Daoy (cell line): ENCODE measurements at places on chromosomes 1 and 21. TPM values are rescaled to one million over a fixed set of nuclear protein-coding genes. Genes with fewer than 3 reads are reported as not detected.

GRCh38 chr1:181180407-181181031 is 92.0 kb downstream of the IER5 start:
- no peak for DNase-seq

GRCh38 chr1:12124693-12125421 is 41.9 kb upstream of the TNFRSF1B start:
- DNase-seq, result peak; percentile 69

GRCh38 chr1:80163686-80164085 is 1157.2 kb upstream of the ADGRL4 start:
- no peak for DNase-seq

Gene LRRN2
- 0.36 and 0.69 TPM in 2 replicates for total RNA-seq

DNA sequence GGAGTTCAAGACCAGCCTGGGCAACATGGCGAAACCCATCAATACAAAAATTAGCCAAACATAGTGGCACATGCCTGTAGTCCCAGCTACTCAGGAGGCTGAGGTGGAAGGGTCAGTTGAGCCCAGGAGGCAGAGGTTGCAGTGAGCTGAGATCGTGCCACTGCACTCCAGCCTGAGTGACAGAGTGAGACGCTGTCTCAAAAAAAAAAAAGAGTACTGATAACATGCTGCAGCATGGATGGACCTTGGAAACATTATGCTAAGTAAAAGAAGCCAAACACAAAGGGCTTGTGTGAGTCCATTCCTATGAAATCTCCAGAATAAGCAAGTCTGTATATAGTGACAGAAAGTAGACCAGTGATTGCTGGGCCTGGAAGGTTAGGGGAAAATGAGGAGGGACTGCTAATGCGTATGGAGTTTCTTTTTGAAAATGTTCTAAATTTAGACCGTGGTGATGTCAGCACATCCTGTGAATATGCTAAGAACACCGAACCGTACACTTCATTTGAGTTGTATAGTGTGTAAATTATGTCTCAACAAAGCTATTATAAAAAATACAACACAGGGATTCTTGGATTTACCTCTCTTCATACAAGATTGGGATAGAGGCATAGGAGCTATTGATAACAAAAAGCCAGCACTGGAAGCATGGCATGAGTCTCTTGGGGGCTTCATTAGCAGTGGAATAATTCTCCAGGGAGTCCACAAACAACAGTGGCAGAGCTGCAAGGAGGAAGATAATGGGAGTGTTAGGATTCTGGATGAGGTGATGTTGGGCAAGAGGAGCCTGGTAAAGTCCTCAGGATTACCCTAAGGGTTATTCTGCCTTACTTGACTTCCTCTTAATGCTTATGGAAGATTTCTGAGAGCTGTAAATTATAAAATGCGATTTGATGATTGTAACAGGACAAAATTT is 73.5 kb downstream of the TTC3 start:
- DNase-seq, result no peak

DNA sequence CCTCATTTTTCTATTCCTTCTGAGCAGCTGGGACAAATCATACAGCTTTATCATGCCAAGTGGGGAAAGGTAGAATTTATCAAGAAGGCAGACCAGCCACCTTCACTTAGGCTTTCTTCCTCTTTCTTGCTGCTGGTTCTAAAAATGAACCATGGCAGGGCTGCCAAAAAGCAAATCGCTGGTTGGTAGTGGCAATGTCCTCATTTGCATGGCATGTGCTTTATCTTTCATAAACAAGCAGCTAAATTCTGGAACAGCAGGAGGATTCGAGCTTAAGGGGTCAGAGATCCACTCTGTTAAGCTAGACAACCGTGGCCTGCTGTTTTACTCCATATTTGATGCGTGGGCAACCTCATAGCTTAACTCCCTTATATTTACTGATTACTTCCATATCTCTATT is 91.3 kb downstream of the RPE65 start:
- DNase-seq, result no peak

- no peak for DNase-seq
Measured at GRCh38 chr1:147851149-147851548, 51.4 kb upstream of the GJA8 start.

DNA sequence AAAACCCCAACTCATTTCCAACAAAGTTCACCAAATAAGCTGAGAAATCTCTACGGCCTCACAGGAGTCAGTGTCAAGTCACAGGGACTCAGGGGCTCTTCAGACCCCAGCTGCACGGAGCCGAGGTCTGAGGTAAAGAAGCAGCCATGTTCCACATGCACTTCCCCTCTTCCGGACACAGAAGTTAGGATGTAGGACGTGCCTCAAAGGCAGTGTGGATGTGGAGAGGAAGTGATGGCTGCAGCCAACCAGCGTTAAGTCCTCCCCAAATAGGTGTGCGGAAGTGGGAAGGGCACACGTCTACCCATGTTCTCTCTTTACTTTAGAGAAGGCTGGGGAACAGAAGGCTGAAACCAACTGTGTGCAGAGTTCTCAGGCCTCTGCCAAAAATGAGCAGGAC is 14.6 kb upstream of the NCF2 start:
- no peak for DNase-seq

Gene FH
- total RNA-seq, result 103 and 104 TPM in 2 replicates

Gene TCP10L
- 2.9 TPM in 1 of 2 replicates, not detected in the other for total RNA-seq

DNA sequence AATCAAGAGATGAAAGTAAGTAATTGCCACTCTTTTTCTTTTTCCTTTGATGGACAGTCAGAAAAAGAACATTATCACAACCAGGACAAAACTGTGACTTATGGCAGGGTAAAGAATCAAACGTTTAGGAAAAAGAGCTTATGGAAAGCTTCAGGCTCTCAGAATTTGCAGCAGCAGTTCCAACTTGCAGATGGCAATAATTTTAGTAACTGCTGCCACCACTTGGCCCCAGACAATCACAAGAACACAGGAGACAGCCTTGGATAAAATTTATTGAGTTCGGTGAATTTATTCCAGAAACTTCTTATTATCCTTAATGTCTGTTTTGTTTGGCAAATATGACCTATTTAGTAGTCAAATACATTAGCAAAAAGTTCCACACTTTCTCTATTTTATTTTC is 804.4 kb downstream of the BRINP3 start:
- no peak for DNase-seq

GRCh38 chr1:54671985-54672608 is 30.5 kb downstream of the MROH7 start:
- DNase-seq, result peak; percentile 61

DNA sequence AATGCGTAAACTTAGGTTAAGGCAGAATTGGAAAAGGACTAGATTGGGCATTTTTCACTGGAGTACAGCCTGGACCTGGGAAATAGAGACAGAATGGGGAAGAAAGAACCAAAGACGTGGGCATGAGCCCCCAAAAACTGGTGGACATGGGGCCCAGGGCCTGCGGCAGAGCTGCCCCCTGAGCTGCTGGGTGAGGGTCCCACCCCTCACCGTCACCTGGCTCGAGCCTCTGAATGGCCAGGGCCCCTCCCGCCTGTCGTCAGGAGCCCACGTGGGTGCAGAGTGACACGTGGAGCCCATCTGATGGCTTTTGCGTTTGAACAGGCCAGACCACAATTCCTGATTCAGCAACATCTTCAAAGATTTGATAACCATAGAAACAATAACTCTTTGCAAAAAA is 360.9 kb upstream of the VAMP3 start:
- no peak for DNase-seq

Gene GJA8
- not detected in 2 replicates for total RNA-seq

Gene BATF3
- 3.1 and 12.4 TPM in 2 replicates for total RNA-seq

Gene OR2L8
- total RNA-seq, result not detected in 2 replicates

Gene FCGR3A
- not detected in 2 replicates for total RNA-seq

GRCh38 chr1:223299553-223299952 is 64.4 kb downstream of the SUSD4 start:
- no peak for DNase-seq

DNA sequence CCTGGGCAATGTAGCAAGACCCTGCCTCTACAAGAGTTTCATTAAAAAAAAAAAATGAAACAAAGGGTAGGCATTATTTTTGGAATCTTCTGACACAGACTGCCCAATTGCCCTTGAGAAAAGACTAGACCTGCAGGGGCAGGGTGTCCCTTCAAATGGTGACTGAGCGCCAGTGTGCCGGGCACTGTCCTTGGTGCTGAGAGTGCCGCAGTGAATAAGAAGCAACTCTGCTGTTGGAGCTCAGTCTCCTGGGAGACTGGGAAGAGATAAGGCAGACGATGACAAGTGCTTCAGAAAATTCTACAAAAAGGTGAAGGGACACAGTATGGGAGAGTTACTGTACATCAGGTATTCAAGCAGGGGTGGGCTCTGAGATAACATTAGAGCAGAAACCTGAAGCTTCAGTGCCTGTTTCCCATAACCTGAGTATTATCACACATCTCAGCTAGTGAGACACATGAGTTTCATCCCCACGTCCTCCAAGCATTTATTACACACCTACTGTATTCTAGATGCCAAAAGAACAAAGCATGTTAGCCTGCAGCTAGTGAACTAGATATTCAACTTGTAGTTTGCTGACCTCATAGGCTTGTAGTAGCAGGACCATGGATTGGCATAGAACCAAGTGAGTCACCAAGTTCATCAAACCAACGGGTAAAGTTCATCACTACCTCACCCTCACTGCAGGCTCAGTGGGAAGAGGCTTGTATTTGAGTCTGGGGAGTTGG is 18.4 kb upstream of the RPL11 start:
- DNase-seq, result peak; percentile 87
